ENCODE measurements at places on chromosomes 4 and X. TPM values are rescaled to one million over a fixed set of nuclear protein-coding genes. Genes with fewer than 3 reads are reported as not detected.

Gene PPP3CA
- total RNA-seq, result 11.1 TPM

Gene OPRPN
- total RNA-seq, result 0.40 TPM

Gene HS6ST2
- not detected for total RNA-seq

Gene PAK3
- 0.83 TPM for total RNA-seq

Gene ASB12
- total RNA-seq, result not detected

Gene PNCK
- not detected for total RNA-seq
